ENCODE measurements at places on chromosomes 5 and 9.

GRCh38 chr5:14071433-14071832, 71.7 kb upstream of the TRIO start:
- DNase-seq: no peak

- no peak for DNase-seq
Observed at GRCh38 chr5:11797132-11797531, 107.1 kb downstream of the CTNND2 start.

- DNase-seq: no peak
Observed at GRCh38 chr5:173535166-173535975, 81.1 kb downstream of the BOD1 start.

DNA sequence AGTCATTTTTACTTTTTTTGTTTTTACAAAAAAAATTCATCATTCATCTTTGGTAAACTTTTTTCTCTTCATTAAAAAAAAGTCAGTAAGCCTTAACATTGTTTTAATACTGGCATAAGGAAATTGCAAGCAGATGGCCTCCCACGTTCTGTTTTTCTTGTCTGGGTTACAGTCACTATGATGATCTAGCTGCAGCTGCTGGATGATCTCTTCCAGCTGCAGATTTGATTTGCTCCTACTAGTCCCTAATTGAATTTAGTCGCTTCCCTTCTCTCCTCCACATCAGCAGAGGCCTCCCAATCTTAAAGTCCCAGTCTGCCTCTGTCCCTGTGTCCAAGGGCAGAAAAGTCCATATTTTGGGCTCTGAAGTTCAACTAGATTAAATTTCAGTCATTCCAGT, 106.8 kb upstream of the PTGER4 start:
- no peak for DNase-seq

GRCh38 chr9:123424552-123425225, 68.7 kb downstream of the CRB2 start:
- no peak for DNase-seq

- DNase-seq: no peak
Observed at GRCh38 chr5:169350759-169351240, 49.9 kb upstream of the SLIT3 start.

DNA sequence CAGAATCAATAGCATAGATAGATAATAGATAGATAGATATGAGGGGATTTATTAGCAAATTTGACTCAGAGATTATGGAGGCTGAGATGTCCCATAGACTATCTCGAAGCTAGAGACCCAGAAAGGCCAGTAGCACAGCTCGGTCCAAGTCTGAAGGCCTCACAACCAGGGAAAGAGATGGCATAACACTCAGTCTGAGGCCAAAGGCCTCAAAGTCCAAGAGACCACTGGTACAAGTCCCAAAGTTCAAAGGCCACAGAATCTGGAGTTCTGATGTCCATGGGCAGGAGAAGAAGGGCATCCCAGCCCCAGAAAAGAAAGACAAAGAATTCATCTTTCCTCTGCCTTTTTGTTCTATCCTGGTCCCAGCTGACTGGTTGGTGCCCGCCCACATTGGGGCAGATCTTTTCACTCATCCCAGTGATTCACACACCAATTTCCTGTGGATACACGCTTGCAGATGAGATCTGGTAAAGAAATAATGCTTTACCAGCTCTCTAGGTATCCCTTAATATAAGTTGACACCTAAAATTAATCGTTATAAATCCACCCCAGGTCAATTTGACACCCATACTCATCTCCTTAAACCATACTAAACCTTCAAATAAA, 127.8 kb upstream of the FBN2 start:
- DNase-seq: no peak

DNA sequence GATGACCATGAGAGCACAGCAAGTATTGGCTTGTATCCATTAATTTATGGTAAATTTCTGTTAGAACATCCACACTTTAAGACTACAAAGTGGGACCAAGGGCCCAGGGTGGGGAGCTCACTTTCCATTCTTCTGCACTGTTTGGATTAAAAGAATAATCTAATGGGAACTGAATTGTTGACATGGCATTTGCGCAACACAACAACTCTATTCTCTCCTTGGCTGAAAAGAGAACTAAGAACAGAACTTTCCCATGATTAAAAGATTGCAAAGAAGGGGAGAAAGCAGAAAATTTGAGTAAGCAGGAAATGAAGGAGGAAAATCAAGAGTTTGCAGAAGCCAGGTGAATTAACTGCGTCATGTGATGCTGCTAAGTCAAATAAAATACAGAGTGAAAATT, 143.4 kb downstream of the HINT1 start:
- no peak for DNase-seq

GRCh38 chr9:7622481-7622880, 177.1 kb downstream of the DMAC1 start:
- DNase-seq: no peak

All from activated T-cell treated with anti-CD3 and anti-CD28 coated beads, Interleukin-2, amount 50 U/mL, for 48 hours (primary cell).